Effector CD4-positive, alpha-beta T cell (primary cell): ENCODE measurements at places on chromosomes 4 and X.

GRCh38 chrX:149527705-149528104, 13.1 kb upstream of the EOLA1 start:
- no peak for DNase-seq

DNA sequence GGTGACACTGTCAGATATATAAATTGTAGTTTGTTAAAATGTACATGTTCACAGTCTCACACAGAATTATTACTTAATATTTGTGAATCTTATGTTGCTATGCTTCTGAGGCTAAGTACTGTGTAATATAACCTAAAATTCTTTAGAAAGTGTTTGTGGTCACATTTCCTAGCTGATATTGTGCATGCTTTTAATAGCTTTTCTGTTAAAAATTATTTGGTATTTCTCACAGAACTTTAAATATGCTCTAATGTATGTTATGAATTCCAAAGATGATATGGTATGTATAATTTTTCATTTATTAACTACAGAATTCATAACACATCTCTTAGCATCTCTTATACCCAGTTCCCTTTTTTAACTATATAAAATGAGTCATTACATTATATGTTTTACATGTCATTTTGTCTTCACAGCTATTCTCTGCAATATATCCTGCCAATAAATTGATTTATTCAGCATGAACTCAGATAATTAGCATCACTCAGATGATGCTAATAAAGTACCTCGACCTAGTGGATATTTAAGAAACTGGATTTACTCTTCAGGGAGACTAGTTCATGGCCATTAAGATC, 9.3 kb downstream of the PTPN13 start:
- DNase-seq, result no peak

DNA sequence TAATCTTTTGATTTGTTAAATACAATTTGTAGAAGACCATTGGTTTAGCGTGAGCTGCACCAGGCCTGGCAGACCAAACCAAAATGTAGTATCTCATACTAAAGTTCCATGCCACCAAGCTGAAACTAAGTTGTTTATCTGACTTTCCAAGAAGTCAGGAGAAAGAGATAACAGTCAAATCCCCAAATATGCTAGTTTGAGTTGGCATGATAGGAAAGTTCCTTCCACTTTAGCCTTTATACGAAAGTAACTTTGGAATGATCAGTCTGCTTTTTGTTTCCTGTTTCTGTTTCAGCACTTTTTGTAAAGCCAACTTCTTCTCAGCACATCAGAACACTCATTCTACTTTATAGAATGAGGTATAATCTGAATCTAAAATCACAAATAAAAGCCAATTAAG, 449.2 kb downstream of the GRXCR1 start:
- no peak for DNase-seq

GRCh38 chrX:30572004-30572403, 5.6 kb downstream of the TASL start:
- DNase-seq, result no peak

- DNase-seq, result no peak
Measured at GRCh38 chrX:153657161-153657560, 10.2 kb downstream of the DUSP9 start.

DNA sequence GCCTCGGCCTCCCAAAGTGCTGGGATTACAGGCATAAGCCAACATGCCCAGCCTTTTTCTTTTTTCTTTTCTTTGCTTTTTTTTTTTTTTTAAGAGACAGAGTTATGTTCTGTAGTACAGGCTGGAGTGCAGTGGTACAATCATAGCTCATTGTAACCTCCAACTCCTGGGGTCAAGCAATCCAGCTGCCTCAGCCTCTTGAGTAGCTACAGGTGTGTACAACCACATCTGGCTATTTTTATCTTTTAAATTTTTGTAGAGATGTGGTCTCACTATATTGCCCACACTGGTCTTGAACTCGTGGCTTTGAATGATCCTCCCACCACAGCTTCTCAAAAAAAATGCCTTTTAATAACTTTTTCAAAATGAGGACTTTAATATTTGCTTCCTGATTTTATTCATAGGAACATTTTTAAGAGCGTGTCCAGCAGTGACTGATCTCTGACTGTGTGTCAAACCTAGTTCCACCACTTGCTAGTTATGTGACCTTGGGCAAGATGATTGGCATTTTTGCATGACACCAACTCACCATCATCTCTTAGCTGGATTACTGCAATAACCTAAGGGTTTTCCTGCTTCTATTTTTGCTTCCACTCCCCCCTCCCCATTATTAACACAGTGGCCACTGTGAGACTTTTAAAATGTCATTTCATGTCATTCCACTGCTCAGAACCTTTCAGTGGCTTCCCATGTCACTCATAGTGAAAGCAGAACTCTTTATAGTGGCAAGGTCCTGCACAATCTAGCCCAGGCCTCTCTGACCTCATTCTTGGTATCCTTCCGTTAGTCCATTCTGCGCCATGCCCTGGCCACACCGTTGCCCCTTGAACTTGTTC, 4.5 kb upstream of the TNIP3 start:
- DNase-seq, result no peak
